Fibroblast of skin of right biceps (primary cell): ENCODE measurements at places on chromosomes 5 and 9.

DNA sequence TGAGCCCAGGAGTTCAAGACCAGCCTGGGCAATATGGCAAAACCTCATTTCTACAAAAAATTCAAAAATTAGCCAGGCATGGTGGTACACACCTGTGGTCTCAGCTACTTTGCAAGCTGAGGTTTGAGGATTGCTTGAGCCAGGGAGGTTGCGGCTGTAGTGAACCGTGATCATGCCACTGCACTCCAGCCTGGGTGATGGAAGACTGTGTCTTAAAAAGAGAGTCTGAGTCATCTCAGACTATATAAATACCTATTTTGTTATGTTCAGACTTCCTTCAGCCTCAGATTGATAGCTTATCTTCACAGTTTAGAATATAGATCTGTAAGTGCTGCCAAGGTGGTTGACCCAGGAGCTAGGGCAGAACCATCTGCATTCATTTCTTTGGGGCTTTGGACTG, 1.6 kb upstream of the PAIP2 start:
- no peak for DNase-seq

- no peak for DNase-seq
Observed at GRCh38 chr5:86684222-86684621, 66.5 kb downstream of the COX7C start.

GRCh38 chr5:159456722-159457465, 126.6 kb upstream of the IL12B start:
- DNase-seq, result peak; percentile 72

GRCh38 chr5:113806250-113806649, 292.8 kb downstream of the YTHDC2 start:
- peak; percentile 79 for DNase-seq

DNA sequence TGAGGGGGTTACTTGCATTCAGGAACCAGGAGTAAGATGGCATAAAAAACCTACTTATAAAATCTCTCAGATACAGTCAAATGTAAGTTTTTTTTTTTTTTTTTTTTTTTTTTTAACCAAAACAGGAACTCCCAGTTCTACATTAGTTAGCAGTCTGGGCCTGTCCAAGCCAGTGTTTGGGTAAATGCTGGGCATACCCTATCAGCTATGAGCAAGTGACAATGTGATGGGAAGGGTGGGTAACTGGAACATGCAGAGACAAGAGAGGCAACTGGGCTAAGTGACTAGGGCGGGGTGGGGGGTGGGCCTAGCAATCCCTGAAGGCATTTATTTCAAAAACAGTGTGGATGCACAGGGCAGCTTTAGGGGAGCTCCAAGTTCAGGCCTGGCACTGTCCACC, 2.3 kb downstream of the NMRK1 start:
- no peak for DNase-seq

GRCh38 chr5:20230010-20230409, 242.0 kb upstream of the CDH18 start:
- no peak for DNase-seq

DNA sequence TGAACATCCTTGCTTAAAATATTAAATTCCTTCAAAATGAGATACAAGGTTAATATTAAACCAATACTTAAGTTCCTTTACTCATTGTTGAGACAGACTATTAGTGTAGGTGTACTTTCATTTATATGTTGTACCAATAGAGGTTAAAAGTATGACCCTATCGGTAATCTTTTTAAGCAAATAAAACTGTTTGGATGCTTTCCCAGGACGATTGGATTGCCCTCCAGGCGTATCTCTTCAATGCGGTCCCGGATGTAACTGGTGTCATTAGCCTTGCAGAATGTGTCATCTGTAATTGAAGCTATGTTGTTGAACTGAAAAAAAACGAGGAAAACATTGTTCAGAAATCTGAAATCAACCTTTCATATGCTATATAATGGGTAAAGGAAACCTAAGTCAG, 18.9 kb downstream of the OGN start:
- no peak for DNase-seq

GRCh38 chr5:41707853-41708603, 162.2 kb downstream of the OXCT1 start:
- DNase-seq, result peak; percentile 51

GRCh38 chr5:74556631-74557595, 83.6 kb downstream of the ENC1 start:
- no peak for DNase-seq

GRCh38 chr5:80608731-80609130, 38.7 kb upstream of the ANKRD34B start:
- no peak for DNase-seq

- DNase-seq, result peak; percentile 70
Observed at GRCh38 chr5:9156282-9156681, 389.6 kb downstream of the SEMA5A start.

GRCh38 chr9:35937227-35937626, 20.7 kb downstream of the OR2S2 start:
- peak; percentile 56 for DNase-seq

DNA sequence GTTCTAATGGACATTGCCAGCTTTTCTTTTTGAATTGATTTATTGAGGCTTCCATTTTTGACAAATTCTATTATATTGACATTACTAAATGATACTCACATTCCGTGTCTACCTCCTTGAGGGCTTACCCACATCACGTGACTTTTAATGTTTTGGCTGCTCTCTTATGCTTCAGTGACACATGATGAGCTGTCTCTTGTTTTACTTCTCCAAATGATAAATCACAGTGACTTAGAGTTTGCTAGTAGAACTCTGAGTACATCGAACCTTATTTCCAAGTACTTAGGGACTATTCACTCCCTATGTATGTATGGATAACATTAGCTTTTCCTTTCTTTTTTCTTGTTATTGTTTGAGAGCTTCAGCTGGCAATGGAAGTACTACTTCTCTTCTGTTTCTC, 169.8 kb upstream of the KCNN2 start:
- peak; percentile 62 for DNase-seq

- DNase-seq, result no peak
Observed at GRCh38 chr5:43699910-43700309, 96.9 kb downstream of the NNT start.

DNA sequence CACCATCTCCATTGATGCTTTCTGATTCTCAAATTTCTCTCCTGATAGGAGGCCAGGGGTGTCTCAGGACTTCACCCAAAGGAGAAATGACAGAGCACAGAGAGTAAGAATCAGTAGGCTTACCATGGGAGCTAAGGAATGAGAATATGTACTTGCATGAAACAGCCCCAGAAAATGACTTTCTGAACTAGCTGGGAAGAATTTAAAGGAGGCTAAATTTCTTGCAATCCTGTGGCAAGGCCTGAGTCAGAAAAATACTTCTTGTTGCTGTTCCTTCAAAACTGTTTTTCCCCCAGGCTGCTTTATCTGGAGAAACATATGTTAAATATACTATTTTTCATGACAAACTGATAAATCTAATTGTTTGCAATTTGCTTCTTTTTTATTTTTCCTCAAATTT, 53.4 kb upstream of the FBXL7 start:
- peak; percentile 72 for DNase-seq

DNA sequence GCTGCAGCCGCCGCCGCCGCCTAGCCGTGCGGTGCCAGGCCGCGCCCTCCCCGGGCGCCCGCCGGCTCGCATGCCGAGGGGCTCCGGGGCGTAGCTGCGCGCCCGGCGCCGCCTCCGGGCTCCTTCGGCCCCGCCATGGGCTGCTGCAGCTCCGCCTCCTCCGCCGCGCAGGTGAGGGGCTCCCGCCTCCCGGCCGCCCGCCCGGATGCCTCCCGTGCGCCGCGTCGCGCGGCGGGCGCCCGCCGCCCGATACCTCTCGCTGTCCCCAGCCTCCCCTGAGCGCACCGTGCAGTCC, 230 bp downstream of the SLC44A1 start:
- DNase-seq, result no peak

- DNase-seq, result no peak
Observed at GRCh38 chr5:168382421-168382820, 91.0 kb downstream of the WWC1 start.

- DNase-seq, result peak; percentile 62
Observed at GRCh38 chr9:136721339-136722092, 9.1 kb downstream of the DIPK1B start.

- no peak for DNase-seq
Observed at GRCh38 chr9:114178756-114179450, 23.6 kb downstream of the COL27A1 start.

DNA sequence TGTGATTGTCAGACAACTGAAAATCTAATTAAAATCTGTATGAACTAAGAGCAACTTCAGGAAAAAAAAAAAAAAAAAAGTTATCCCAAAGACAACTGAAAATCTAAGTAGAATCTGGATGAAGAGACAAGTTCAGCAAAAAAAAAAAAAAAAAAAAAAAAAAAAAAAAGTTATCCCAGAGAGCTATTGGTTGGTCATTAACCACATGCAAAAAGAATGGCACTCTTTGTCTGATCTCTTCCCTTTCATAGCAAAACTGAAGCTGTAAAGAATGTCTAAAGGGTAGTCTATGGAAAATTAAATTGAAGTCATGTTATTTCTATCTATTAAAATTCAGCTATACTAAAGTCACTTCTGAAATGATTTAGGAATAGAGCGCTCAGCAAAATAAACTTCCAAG, 32.9 kb downstream of the STRBP start:
- DNase-seq, result no peak

GRCh38 chr9:129472651-129473102, 148.2 kb downstream of the C9orf50 start:
- no peak for DNase-seq

- DNase-seq, result peak; percentile 73
Observed at GRCh38 chr5:14063138-14063537, 80.0 kb upstream of the TRIO start.

- DNase-seq, result no peak
Observed at GRCh38 chr5:65065001-65065511, 296.3 kb downstream of the CWC27 start.

DNA sequence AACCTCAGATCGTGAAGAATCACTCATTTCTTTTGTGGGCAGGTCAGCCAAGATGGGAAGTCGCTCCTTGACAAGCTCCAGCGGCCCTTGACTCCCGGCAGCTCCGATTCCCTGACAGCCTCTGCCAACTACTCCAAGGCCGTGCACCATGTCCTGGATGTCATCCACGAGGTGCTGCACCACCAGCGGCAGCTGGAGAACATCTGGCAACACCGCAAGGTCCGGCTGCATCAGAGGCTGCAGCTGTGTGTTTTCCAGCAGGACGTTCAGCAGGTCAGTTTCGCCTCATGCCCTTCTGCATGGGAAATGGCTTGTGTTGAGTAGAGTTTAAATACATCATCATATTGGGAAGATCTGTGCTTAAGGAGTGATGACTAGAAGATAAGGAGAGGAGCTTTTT, 173.3 kb downstream of the TRIO start:
- no peak for DNase-seq

- no peak for DNase-seq
Observed at GRCh38 chr9:127707766-127708165, 978 bp downstream of the CFAP157 start.

- DNase-seq, result no peak
Observed at GRCh38 chr5:142617416-142618129, 68.3 kb downstream of the FGF1 start.

DNA sequence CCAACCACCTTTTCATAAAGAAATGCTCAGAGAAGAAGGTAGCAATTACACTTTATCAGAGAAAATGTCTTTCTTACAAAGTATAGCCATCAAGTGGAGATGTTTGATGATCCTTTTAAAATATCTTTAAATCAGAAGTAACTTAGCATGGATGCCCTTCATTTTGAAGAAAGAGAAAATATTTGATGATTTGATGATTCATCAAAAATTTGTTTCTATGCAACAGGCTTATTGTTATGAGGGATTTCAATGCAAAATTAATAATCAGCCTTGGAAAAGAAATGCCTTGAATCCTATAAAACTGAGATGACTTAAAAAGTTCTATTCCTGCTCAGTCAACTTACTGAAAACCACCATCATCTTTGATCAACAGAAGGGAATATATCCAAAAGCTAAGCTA, 291.6 kb downstream of the MLLT3 start:
- no peak for DNase-seq

- DNase-seq, result no peak
Observed at GRCh38 chr5:57695706-57696388, 213.2 kb upstream of the ACTBL2 start.

GRCh38 chr5:51990661-51991180, 607.5 kb downstream of the ISL1 start:
- DNase-seq, result no peak

- no peak for DNase-seq
Observed at GRCh38 chr5:150778088-150778516, 455 bp upstream of the SMIM3 start.

GRCh38 chr5:104128348-104128747, 565.8 kb upstream of the NUDT12 start:
- DNase-seq, result no peak

DNA sequence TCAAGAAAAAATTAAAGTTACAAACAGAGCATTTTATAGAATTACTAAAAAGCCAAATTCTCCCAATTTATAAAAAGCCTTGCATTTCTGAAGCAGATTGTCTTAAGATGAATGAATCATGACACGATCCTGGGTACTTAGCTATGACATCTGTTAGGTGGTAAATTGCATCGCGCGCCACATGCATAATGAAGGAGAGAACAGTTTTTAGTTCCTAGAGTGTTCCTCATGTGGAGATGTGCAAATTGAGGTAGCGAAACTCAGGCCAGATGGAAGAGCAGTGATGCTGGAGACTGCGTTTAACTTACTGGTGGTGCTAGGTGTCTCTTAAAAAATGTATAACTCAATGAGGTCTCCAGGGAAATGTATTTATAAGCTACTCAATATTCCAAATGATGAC, 516.1 kb downstream of the EFNA5 start:
- no peak for DNase-seq

- peak; percentile 65 for DNase-seq
Observed at GRCh38 chr5:154278186-154278585, 87.7 kb downstream of the GALNT10 start.

- no peak for DNase-seq
Observed at GRCh38 chr5:108028883-108029282, 353.0 kb downstream of the FBXL17 start.

DNA sequence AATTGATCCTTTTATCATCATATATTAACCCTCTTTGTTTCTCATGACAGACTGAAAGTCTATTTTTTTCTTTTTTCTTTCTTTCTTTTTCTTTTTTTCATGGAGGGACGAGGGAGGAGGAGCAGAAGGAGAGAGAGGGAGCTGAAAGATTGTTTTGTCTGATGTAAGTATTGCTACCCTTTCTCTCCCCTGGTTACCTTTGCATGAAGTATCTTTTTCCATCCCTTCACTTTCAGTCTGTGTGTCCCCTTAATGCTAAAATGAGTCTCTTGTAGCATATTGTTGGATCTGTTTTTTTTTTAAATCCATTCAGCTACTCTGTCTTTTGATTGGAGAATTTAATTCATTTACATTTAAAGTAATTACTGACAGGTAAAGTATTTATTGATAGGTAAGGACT, 27.5 kb upstream of the SERINC5 start:
- DNase-seq, result no peak

- DNase-seq, result no peak
Observed at GRCh38 chr5:141135718-141136266, 786 bp downstream of the PCDHB5 start.
